Type B pancreatic cell (in vitro differentiated cells): ENCODE measurements at places on chromosomes 13 and 19.
A peak's percentile ranks its signal among the peaks of the same experiment; 100 is the strongest.

GRCh38 chr13:43316946-43317353 is 293.6 kb downstream of the DNAJC15 start:
- H3K27ac ChIP-seq: no peak overlapping the region
- peaks cover 13% of the 10 kb centered on the region for H3K4me1 ChIP-seq
- peaks cover 3% of the 10 kb centered on the region for H3K36me3 ChIP-seq
- H3K27me3 ChIP-seq: peaks cover 18% of the 10 kb centered on the region
- no peak for DNase-seq

GRCh38 chr19:10769533-10770491 is 51.9 kb downstream of the DNM2 start:
- H3K27ac ChIP-seq: peak overlapping the region; percentile 67
- H3K36me3 ChIP-seq: peaks cover 6% of the 10 kb centered on the region
- H3K27me3 ChIP-seq: no peaks in the 10 kb centered on the region
- H3K4me3 ChIP-seq: no peak overlapping the region
- peaks cover 7% of the 10 kb centered on the region for H3K4me1 ChIP-seq
- no peak for DNase-seq

DNA sequence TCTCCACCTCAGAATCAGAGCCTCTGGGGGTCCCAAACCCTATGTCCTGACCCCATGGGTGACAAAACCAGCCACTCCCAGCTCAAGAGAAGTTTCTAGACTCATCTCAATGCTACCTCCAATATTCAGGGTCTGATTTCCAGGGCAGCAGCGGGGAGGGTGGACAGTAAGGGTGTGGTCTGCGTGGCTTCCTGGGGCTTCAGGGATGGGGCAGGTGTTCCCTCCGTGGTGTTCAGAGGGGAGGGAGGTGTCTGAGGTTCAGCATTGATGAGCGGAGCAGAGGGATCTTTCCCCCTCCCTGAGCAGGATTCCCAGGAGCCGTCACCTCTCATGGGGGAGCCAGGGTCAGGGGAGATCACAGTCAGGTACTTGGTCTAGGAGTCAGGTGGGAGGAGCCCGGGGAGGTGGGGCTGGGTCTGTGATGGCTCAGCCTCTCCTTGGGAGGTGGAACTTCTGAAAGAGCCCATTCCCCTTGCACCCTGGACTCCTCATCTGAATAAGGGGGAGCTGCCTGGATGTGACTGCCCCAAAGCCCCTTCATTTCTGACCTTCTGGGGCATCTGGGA is 2.9 kb downstream of the LILRA2 start:
- H3K4me1 ChIP-seq: no peaks in the 10 kb centered on the region
- no peak for DNase-seq
- no peak overlapping the region for H3K27ac ChIP-seq
- no peaks in the 10 kb centered on the region for H3K27me3 ChIP-seq

GRCh38 chr19:38650911-38651584 is 3.6 kb downstream of the ACTN4 start:
- peaks cover 54% of the 10 kb centered on the region for H3K4me1 ChIP-seq
- peak overlapping the region; percentile 96 for H3K27ac ChIP-seq
- H3K27me3 ChIP-seq: no peaks in the 10 kb centered on the region

DNA sequence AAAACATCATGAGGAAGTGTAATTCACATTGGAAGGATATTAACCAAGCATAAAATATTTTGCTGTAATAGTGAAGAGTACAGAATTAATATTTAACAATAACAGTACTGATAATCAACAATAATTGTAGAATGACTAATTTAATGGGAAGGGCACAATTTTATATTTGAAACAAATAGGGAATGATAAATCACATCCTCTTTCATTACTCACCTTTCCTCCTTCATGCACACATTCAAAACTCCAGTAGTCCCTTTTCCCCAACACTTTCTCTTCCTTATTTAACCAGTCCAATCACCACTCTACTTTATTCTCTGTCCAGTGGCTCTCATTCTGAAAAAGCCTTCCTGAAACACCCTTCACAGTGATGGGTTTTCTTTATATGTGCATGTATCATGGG is 110.8 kb upstream of the POSTN start:
- H3K4me3 ChIP-seq: no peak overlapping the region
- no peak for DNase-seq
- H3K27ac ChIP-seq: no peak overlapping the region
- no peaks in the 10 kb centered on the region for H3K27me3 ChIP-seq
- no peaks in the 10 kb centered on the region for H3K36me3 ChIP-seq
- H3K4me1 ChIP-seq: no peaks in the 10 kb centered on the region

DNA sequence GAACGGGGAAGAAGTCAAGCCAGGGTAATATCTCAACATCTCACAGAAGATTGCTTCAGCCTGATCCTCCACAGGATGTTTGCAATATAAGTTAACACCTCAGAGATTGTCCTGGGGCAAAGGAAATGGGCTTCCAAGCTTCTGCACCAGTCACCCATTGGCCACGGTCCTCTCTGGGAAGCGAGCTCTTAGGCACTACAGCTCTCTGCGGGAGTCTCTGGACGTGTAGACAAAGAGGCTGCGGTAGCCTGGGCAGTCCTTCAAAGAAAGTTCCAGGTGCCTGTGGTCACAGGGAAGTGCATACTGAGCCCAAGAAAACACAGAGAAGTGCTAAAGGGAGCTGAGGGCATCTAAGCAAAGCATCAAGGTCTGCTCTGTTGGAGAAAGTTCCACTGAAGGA is 805.7 kb downstream of the DIAPH3 start:
- no peak overlapping the region for H3K27ac ChIP-seq
- no peak for DNase-seq
- H3K4me1 ChIP-seq: peaks cover 29% of the 10 kb centered on the region
- no peak overlapping the region for H3K4me3 ChIP-seq

- no peaks in the 10 kb centered on the region for H3K36me3 ChIP-seq
- H3K27me3 ChIP-seq: peaks cover 12% of the 10 kb centered on the region
- H3K4me3 ChIP-seq: peak within 1 kb of the TSS; percentile 89
- H3K27ac ChIP-seq: peak within 1 kb of the TSS; percentile 78
- peaks cover 15% of the 10 kb centered on the region for H3K4me1 ChIP-seq
These were observed at the start of gene KCTD15 for GRCh38 chr19:33796164-33796875. Gene KCTD15 (plus strand): TSS chr19:33796870. CDS start chr19:33800455, 3,585 bp downstream.

- no peaks in the 10 kb centered on the region for H3K27me3 ChIP-seq
- no peak for DNase-seq
- H3K27ac ChIP-seq: no peak overlapping the region
- H3K36me3 ChIP-seq: peaks cover 9% of the 10 kb centered on the region
These were observed 5.9 kb upstream of the SRRM5 start for GRCh38 chr19:43605875-43606568.

DNA sequence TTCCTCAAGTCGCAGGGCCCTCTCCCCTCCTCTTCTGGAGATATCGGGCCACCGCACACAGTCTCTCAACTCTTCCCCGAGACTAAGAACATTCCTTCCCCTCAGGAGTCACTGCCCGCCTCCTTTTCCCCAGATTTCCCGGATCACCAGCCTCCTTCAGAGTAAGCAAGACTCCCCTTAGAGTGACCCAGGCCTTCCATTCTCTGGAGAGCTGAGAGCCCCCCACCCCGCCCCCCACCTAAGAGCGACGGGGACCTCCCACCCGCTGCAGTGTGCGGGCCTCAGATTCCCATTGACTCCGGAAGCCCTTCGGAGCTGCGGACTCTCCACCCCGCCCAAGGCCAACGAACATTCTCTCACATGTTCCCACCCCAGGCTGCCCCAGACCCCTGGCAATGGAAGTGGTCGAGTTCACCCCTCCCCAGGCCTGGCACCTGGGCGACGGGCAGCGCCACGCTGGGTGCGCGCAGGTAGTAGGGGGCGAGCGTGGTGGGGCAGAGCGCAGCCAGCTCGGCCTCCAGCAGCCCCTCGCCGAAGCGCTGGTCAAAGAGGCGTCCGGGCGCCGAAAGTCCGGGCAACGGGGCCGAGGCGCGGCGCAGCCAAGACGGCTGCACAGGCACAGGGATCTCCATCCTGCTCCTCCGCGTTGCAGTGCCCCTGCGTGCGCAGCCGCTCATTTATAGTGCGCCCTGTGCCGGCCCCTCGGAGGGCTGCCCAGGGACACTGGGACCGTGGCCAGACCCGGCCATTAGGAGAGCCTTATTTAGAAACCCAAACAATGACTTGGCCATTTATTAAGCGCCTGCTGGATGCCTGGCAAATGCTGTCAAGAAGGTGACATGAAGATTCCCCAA is at the start of gene HSPB6:
Gene HSPB6, minus strand, starts transcription at position 653 of the 854 bp plus-strand sequence. Its CDS starts 21 bp downstream, at position 632.
- H3K27me3 ChIP-seq: peaks cover 14% of the 10 kb centered on the region
- peaks cover 4% of the 10 kb centered on the region for H3K36me3 ChIP-seq
- DNase-seq: no peak
- H3K4me3 ChIP-seq: peak within 1 kb of the TSS; percentile 99
- peak within 1 kb of the TSS; percentile 97 for H3K27ac ChIP-seq

DNA sequence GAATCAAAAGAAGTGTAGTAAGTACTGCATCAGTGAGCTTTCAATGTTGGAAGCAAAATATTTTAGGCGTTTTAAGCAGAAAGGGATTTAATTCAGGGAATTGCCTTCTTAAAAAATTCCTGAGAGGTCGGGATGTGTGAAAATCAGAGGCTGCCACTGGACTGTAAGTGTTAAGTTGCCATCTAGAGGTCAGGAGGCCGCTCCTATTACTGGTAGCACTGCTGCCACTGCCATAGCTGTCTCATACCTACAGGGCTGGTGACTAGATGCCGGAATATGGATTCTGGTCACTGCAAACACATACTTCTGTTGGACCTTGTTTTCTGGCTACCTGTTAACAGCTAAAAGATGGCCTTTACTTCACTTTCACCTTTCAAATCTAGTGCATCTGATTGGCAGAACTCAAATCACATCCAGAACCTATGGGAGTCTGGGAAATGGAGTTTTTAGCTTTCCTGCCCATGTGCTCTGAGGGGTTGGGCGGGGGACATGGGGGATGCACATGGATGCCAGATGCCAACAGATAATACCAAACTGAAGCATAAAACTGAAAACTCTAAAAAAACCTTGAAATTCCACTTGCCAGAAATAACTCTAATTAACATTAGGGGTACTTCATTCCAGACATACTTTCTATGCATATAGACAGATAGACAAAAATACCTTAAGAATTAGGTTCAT is 29.8 kb downstream of the DGKH start:
- H3K36me3 ChIP-seq: peaks cover 3% of the 10 kb centered on the region
- DNase-seq: no peak
- no peak overlapping the region for H3K4me3 ChIP-seq
- no peak overlapping the region for H3K27ac ChIP-seq
- H3K27me3 ChIP-seq: no peaks in the 10 kb centered on the region

DNA sequence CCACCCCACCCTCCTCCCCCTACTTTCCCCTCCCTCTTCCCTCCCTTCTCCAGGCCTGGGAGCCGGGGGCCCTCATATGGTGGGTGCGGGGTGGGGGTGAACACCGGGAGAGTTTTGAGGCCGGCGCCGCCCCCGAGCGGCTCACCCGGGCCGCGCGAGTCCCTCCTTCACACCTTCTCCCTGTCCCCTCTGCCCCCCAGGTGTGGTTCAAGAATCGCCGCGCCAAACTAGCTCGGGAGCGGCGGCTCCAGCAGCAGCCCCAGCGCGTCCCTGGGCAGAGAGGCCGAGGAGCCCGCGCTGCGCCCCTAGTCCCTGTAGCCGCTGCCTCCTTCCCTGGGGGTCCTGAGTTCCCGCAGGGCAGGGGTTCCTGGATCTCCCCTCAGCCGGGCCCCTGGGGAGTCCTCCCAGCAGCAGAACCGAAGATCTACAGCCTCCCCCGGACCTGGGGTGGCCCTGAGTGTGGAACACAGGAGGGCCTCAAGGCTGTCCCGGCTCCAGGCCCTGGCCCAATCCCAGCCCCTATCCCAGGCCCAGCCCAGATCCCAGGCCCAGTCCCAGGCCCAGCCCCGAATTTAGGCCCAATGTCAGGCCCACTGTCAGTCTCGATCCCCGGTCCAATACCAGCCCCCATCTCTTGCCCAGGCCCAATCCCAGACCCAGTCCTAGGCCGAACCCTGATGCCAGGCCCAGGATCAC is 1.7 kb downstream of the TPRX2 start:
- H3K27me3 ChIP-seq: peaks cover 3% of the 10 kb centered on the region
- DNase-seq: no peak
- H3K36me3 ChIP-seq: no peaks in the 10 kb centered on the region
- no peak overlapping the region for H3K27ac ChIP-seq
- peaks cover 6% of the 10 kb centered on the region for H3K4me1 ChIP-seq

- H3K27me3 ChIP-seq: no peaks in the 10 kb centered on the region
- peaks cover 6% of the 10 kb centered on the region for H3K36me3 ChIP-seq
- no peaks in the 10 kb centered on the region for H3K4me1 ChIP-seq
- no peak overlapping the region for H3K27ac ChIP-seq
- DNase-seq: no peak
- no peak overlapping the region for H3K4me3 ChIP-seq
These were observed 222.9 kb downstream of the KLF5 start for GRCh38 chr13:73281746-73282145.

DNA sequence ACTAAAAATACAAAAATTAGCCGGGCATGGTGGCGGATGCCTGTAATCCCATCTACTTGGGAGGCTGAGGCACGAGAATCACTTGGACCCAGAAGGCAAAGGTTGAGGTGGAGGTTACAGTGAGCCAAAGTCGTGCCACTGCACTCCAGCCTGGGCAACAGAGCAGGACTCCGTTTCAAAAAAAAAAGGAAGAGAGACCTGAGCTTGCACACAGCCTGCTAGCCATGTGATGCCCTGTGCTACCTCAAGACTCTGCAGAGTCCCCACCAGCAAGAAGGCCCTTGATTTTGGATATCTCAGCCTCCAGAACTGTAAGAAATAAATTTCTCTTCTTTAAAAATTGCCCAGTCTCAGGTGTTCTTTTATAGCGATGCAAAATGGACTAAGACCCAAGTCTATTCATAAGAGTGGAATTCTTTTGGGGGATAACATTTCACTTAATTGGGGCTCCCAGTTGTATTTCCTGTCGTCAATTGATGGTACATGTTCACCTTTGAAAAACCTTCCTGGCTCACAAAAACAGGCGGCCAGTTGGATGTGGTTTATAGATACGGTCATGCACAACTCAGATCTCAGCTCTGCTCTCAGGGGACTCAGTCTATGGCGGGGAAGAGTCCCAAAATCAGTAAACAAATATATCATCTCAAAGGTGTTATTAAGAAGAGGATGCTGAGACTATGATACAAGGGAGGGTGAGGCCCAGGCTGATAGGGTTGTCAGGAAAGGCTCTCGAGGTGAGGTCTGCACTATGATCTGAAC is 2.4 kb upstream of the CHERP start:
- H3K27ac ChIP-seq: no peak overlapping the region
- H3K36me3 ChIP-seq: peaks cover 14% of the 10 kb centered on the region
- no peaks in the 10 kb centered on the region for H3K27me3 ChIP-seq
- H3K4me3 ChIP-seq: peak overlapping the region; percentile 76
- no peak for DNase-seq

DNA sequence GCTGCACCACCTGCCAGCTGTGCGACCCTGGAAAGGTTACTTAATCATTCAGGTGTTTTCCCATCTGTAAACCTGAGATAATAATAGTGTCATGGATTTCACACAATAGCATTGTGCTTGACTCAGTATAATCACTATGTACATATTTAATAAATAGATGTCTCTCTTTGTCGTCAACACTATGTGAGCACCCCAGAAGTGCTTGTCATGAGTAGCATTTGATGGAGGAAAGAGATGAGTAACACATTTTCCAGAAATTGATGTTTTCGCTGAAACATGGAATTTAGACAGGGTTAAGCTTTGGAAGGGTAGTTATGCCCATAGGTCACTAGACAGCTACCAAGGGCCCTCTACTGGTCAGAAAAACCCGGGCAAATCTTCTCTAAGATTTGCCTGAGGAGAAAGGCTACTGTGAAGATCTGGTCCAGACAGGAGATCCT is 9.5 kb upstream of the MBNL2 start:
- no peak overlapping the region for H3K4me3 ChIP-seq
- H3K27me3 ChIP-seq: no peaks in the 10 kb centered on the region
- no peak for DNase-seq
- peaks cover 7% of the 10 kb centered on the region for H3K4me1 ChIP-seq
- peak overlapping the region; percentile 57 for H3K27ac ChIP-seq
